Peyer's patch (tissue), 4 donors: ENCODE measurements at places on chromosomes 7 and 10. TPM values are rescaled to one million over a fixed set of nuclear protein-coding genes. Genes with fewer than 3 reads are reported as not detected.

Gene IFIT3
- total RNA-seq = 16.4 TPM

DNA sequence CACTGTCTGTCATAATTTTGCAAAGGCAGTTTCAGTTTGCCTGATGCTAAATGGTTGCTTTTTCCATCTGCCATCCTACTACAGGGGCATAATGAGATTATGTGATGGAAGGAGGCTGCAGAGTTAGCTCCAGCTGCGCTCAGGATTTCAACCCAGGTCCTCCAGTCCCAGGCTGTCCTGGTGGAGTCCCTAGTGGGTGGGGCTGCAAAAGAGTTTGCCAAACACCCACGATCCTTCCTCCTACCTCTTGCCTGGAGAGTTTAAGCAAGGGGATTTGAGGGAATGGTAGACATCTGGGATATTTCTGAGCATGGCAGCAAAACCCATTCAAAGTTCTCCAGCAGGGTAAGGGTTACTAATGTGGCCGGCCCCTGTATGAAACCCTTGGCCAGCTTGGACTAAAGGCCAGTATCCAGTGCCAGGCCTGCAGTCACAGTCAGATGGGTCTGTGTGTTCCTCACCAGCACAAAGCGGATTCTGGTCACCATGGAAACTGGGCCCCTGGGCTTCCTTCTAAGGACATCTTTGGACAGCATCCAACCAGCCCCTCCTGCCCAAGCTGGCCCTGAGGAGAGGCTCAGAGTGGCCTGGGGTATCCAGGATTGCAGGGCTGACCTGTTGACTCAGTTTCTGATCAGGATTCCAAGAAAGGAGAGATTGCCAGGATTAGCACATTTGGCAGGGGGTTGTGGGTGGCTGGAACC is 42.7 kb upstream of the CHST3 start:
- no peak for DNase-seq

Gene CARD11
- total RNA-seq = 53.6 TPM

- no peak for DNase-seq
Observed at GRCh38 chr10:132946-133898, 2.0 kb upstream of the ZMYND11 start.

- no peak for DNase-seq
Observed at GRCh38 chr10:21832821-21833130, 170.8 kb downstream of the DNAJC1 start.

DNA sequence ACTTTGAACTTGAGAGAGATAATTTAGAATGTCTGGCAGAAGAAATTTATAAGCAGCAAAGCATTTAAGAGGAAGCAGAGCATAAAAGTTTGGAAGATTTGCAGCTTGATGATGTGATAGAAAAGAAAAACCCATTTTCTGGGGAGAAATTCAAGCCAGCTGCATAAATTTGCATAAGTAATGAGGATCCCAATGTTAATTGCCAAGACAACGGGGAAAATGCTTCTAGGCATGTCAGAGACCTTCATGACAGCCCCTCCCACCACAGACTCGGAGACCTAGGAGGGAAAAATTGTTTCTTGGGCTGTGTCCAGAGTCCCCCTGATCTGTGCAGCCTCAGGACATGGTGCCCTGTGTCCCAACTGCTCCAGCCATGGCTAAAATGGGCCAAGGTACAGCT is 263.6 kb upstream of the POT1 start:
- no peak for DNase-seq

DNA sequence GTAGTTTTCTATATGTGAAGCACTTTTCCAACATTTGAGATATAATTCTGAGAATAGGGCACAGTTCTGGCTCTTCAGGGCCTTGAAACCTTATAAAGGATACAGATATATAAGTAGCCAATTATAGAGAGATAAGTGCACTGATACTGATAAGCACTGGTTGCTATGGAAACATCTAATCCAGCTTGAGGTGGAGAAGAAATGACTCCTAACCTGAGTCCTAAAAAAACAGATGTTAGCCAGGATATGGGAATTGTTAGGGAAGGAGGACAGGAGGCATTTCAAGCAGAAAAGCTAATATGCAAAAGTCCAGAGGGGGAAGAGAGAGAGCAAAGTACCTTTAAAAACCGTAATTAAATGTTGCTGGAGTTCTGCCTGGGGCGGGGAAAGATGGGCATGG is 30.8 kb downstream of the STRIP2 start:
- no peak for DNase-seq

Gene HOXA6
- total RNA-seq = 45.0 TPM
